HT-29 (cell line): ENCODE measurements at places on chromosomes 16 and 17.

- DNase-seq, result no peak
Measured at GRCh38 chr16:70526403-70526802, 2.8 kb downstream of the SF3B3 start.

GRCh38 chr17:57980522-57980921 is 7.5 kb downstream of the VEZF1 start:
- no peak for DNase-seq

DNA sequence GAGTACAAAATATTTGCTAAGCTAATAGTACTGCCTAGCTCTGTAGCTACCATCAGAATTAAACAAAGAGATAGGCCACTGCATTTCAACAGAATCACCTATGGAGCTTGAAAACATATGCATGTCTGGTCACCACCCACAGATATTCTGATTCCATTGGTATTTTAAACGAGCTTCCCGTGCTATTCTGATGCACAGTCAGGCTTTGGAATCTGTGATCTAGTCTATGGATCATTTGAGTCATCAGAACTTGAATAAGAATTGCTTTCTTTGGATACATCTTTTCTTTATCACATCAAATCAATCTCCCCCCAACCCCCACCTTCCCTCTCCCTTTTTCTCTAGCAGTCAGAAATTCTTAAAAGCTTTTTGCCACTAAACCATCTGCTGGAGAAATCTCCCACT is 124.7 kb downstream of the NPIPB5 start:
- no peak for DNase-seq

DNA sequence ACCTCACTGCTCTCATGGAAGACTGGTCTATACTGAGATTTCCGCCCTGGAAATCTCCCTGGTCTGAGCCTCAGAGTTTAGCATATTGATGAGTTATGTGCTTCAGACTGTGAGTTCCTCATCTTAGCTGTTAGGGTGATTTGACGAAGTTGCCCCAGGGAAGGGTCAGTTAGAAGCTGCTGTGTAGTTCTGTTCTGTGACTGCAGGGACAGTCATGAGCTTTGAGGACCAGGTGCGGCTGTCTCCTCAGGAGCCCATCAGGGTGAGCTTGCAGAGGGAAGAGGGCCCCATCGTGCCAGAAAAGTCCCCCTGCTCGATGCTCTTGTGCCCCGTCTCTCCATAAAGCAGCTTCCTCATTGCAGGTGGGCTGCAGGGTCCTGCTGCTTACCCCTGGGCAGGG is 28.3 kb upstream of the IL17C start:
- no peak for DNase-seq
